CD8-positive, alpha-beta memory T cell (primary cell): ENCODE measurements at places on chromosomes 1 and 21.
A peak's percentile ranks its signal among the peaks of the same experiment; 100 is the strongest.

DNA sequence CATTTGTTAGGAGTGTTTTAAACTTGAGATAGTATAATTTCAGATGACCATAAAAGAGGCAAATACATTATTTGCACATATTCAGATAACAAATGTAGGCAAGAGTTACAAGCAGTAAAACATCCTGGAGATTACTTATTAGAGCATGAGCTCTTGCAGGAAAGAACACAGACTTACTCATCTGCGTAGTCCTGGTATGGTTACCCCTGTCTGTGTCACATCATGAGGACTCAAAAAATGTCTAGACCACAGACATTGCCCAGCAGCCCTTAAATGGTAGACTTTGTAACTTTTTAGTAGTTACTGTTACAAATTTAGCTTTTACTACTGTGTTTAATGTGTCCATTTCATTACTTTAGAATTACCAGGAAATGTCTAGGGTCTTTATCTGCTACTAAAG lies 12.8 kb downstream of the CACHD1 start:
- no peak for DNase-seq

- no peak for DNase-seq
These were observed 38.8 kb downstream of the ERI3 start for GRCh38 chr1:44316231-44316759.

DNA sequence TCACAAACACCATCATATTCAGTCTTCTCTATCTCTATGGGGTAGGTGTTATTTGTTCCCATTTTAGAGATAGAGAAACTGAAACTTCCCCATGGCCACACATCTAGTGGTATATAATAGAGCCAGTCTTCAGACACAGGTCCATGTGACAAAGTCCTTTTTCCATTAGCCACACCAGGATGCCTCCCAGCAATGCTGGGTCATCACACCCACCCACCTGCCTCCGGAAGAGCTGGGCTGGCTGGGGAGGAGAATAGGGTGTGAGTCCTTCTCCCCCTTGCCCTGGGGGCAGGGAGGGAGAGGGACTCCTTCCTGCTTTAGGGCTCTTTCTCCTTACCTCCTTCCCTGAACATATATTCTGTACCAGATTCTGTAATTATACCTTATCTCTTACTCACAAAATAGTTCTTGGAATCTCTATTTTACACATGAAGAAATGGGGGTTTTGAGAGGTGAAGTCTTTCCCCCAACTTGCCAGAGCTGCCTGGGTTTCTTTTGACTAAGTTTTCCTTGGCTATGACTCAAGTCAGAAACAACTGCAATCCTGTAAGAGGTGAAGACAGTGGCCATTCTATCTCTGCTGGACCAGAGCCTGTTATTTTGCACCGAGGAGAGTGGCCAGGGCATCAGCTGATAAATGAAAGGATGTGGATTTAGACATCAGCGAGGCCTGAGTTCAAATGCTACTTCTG lies 30.0 kb downstream of the SOX13 start:
- no peak for DNase-seq

DNA sequence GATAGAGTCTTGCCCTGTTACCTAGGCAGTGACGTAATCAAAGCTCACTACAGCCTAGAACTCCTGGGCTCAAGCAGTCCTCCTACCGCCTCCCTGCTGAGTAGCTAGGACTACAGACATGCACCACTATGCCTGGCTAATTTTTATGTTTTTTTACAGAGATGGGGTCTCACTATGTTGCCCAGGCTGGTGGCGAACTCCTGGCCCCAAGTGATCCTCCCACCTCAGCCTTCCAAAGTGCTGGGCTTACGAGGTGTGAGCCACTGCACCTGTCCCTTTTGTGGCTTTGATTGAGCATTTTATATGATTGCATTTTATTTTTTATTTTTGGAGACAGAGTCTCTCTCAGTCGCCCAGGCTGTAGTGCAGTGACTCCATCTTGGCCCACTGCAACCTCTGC lies 25.8 kb downstream of the SDCCAG8 start:
- DNase-seq: no peak

- no peak for DNase-seq
These were observed 102.0 kb downstream of the IER5 start for GRCh38 chr1:181190364-181191035.

GRCh38 chr1:10522322-10522860 lies 47.6 kb downstream of the PEX14 start:
- no peak for DNase-seq

DNA sequence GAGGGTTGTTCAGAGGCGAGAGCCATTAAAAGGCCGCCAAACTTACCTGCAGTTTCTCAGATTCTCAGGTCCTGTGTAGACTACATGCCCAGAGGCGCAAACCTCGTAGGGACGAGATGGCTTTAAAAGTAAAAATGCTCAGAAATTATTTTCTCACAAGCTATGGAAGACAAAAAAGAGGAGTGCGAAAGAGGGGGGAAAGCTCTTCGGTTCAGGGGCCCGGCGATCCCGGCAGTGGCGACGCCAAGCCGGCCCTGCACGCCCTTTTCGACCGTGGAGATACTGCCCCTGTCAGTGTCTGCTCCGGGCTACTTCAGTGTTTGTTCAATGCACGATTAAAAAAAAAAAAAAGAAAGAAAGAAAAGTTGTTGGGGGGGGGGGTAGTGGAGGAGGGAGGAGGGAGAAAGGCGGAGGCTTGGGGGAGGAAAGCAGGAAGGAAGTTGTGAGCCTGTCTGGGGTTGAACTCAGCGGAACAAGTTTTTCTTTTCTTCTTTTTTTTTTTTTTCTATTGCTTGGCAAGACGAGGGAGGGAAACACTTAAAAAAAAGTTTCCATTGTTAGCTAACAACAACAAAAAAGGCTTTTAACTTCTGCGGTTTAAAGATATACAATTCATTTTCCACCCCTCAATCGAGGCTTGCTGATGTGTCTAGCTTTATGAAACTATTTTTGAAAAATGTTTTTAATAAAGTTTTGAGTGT lies at the start of gene ITPKB:
ITPKB (minus strand) TSS at position 288 of the 701 bp plus-strand sequence. CDS start 1,824 bp downstream, outside the sequence.
- peak; percentile 88 for DNase-seq
